ENCODE measurements at places on chromosomes 4 and X.
A peak's percentile ranks its signal among the peaks of the same experiment; 100 is the strongest.

DNA sequence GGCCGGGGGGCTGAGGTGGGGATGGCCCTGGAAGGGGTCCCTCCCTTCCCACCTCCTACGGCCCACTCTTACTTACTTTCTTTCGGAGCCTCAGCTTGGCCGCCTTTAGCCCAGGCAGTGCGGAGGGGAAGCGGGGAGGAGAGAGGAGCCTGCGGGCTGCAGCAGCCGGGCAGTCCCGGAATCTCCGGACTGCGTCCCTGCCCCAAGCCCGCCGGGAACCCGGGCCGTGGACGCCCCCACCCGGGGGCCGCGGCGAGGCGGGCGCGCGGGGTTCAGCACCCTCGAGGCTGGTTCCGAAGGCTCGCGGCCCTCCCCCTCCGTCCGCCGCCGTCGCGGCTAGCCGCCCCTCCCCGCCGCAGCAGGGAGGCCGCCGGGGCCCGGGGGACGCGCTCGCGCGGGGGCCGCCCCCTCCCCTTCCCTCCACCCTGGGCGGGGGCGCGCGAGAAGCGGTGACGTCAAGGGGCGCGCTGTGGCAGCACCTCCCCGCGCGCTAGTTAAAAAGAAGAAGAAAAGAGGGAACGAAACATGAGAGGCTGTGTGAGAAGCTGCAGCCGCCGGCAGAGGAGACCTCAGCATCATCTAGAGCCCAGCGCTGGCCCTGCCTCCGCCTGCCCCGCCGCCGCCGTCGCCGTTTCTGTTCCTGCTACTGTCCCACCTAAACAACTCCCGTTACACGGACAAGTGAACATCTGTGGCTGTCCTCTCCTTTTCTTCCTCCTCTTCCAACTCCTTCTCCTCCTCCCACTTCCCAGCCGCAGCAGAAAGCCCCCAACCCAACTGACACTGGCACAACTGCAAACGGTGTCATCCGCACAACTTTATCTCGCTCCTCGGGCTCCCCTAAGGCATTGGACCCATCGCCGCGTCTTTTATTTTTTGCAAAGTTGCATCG is at the start of gene HHIP:
TSS of gene HHIP (plus strand) at position 526 of the 892 bp plus-strand sequence. CDS start 520 bp downstream, outside the sequence.
- no peak for DNase-seq

- no peak for DNase-seq
Measured at GRCh38 chr4:35818520-35818919, 425.8 kb downstream of the ARAP2 start.

GRCh38 chrX:154605566-154605965 is 13.5 kb downstream of the CTAG1B start:
- DNase-seq: no peak

GRCh38 chr4:110454441-110454840 is 21.5 kb upstream of the ENPEP start:
- peak; percentile 4 for DNase-seq

- DNase-seq: peak; percentile 19
Measured at GRCh38 chrX:134782796-134783195, 124.5 kb upstream of the PLAC1 start.

DNA sequence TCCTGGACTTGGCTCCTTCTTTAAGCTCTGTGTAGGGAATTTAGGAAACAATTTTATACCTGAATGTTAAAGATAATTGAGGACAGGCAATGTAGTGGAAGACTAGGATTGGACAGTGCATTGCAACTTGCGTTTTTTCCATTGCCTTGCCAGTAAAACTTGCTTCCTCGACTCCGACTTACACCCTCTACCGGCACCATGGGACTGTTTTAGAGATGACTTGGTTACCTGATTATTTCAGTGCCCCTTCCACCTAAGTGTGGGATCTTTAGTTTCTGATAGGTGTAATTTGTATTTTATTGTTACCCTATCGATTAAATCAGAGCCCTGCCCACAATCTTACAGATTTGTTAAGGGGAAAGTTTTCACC is 1.2 kb downstream of the PRPS1 start:
- no peak for DNase-seq

GRCh38 chr4:141636771-141637460 is 533 bp downstream of the IL15 start:
- DNase-seq: no peak

DNA sequence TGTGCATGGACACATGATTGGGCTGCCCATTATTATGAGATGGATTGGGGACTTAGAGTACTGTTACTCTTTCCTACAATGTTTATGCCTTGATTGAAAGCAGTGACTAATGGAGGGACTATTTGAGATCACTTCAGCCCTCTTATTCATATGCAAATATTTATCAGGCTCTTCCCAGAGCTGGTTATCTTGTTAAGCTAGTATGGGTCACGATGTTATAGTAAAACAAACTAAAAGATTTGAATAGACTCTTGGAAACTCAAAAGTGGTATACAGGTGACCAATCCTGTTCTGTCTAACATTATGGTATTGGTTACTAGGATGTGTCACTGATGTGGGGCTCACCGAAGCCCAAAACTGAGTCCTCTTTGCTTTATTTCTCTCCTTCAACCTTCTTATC is 306.2 kb upstream of the CASK start:
- DNase-seq: no peak

DNA sequence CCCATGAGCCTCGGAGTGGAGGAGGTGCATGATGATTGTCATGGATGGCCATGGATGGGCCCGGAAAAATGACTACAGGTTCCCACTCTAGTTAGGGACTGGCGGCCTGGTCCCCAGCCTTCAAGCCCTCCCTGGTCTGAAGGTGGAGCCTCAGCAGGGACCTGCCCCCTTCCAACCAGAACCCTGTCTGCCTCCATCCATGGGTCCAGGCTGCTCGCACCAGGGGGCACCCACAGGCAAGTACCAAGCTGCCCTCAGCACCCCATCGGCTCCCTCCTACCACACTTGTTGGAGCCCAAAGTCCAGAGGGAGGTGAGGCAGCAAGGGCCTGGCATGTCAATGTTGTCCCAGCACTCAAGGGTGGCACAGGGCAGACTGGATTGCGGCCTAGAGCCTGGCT is 2468.6 kb downstream of the PCDH7 start:
- no peak for DNase-seq

DNA sequence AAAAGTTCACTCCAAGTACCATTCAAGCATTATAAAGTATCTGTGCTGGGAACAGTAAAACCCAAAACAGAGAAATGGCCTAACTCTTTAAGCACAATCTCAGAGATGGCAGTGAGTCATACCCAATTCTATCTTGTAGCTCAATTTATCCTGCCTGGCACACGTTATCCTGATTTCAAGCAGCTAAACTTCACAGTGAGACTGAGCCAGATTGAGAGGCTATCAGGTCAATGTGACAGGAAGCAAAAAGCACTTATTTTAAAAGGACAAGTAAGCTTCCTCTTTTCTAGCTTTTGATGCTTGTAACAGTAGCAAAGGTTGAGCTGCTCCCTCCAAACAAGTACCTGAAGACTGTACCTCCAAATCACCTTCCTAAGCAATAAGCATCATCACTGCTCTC is 324.9 kb downstream of the NAF1 start:
- DNase-seq: no peak

- peak; percentile 24 for DNase-seq
Measured at GRCh38 chr4:48173056-48173991, 39.3 kb upstream of the TXK start.

GRCh38 chr4:15348236-15348635 is 79.6 kb upstream of the C1QTNF7 start:
- no peak for DNase-seq

- no peak for DNase-seq
Measured at GRCh38 chr4:163554870-163555465, 60.5 kb downstream of the TMA16 start.

DNA sequence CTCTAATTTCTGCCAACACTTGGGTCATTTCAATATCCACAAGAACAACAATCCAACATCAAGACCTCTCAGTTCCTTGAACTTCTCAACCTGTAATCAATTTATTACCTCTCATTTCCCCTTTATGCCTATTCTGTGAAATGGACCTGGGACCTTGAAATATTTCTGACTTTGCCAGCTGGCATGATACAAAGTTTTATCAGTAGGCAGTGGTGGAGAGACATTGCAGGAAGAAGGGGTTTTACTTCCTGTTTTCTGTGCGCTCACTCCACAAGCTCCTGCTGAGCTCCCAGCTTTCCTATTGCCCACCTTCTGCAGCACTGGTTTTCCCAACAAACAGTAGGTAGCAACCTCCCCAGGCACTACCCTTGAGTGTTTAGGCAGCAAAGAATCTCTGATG is 3.5 kb upstream of the ARHGEF6 start:
- no peak for DNase-seq

DNA sequence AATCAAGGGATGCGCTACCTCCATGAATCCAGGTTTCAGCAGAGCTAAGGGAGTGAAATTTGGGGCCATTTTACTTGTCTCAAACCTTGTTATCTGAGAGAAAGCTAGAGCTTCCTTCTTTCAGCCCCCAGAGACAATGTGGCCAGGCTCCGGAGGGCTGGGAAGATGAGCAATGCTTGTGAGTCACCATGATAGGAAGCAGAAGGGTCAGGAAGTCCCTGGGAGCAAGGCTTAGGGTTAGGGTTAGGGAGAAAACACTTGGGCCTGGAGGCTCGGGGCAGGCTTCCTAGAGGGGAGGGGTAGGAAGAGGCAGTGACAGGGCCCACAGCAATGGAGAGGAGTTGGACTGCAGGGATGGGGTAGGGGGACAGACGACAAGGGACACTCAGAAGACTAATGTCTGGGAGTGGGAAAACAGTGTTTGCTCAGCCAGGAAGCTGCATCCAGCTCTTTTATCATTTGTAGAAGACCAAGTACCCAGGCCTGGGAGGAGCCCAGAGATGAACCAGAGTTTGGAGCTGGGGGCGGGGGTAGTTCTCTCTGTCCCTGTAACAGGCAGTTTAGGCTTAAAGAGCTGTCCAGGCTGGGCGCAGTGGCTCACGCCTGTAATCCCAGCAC is 16.4 kb upstream of the PORCN start:
- DNase-seq: no peak

DNA sequence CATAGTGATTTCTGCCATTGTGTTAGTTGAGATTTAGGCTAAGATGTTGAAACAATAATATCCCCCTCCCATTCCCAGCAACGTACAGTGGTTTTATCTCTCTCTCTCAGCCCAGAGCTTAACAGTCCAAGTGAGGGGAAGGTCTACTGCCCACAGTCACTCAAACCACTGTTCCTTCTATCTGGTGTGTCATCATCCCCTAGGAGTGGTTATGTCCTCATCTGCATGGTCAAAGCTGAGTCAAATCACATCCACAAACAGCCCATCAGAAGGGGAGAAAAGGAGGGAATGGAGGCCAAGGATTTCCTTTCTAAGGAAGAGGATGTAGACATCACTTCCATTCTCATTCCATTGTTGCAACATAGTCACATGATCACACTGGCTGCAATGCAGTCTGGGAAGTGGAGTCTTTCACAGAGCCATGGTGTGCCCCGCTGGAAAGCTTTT is 42.8 kb upstream of the CHRNA9 start:
- DNase-seq: no peak

DNA sequence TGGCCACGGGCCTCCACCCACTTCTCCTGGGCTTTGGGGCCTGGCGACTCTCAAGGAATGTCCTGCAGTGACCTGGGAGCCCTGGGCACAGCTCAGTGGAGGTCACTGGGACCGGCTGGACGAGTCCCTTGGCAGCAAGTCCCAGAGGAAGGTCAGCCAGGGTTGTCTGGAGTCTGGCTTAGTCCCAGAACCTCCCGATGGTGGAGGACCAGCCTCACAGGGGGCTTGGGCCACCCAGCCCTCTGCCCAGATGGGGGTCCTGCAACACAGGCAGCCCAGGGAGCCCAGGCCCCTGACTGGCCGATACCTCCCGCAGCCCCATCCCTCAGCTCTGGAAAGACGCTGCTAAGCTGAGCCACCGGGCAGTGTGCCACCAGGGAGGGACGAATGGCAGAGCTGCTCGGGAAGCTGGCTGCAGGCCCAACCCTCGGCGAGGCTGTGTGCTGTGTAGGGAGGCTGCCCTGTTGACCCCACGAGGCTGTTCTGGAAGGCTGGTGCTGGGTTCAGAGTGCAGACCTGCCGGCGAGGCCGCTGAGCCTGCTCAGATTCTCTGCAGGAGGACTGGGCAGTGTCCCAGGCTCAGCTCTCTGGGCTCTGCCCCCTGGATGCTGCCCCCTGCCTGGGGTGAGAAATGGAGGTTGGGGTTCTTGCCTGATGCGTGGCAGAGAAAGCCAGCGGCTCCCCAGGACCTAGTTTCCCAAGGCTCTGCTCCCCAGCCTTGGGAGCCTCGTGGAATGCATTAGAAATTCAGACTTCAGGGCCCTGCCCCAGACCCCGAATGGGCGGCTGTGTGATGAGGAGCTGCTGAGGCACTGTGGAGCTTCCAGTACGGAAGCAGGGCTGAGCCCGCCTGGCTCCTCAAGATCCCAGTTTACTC is 61.7 kb downstream of the ADRA2C start:
- DNase-seq: peak; percentile 14

GRCh38 chr4:76430519-76431388 is 4.3 kb upstream of the SHROOM3 start:
- DNase-seq: peak; percentile 25

GRCh38 chr4:1232661-1233621 is 16.0 kb downstream of the CTBP1 start:
- no peak for DNase-seq

DNA sequence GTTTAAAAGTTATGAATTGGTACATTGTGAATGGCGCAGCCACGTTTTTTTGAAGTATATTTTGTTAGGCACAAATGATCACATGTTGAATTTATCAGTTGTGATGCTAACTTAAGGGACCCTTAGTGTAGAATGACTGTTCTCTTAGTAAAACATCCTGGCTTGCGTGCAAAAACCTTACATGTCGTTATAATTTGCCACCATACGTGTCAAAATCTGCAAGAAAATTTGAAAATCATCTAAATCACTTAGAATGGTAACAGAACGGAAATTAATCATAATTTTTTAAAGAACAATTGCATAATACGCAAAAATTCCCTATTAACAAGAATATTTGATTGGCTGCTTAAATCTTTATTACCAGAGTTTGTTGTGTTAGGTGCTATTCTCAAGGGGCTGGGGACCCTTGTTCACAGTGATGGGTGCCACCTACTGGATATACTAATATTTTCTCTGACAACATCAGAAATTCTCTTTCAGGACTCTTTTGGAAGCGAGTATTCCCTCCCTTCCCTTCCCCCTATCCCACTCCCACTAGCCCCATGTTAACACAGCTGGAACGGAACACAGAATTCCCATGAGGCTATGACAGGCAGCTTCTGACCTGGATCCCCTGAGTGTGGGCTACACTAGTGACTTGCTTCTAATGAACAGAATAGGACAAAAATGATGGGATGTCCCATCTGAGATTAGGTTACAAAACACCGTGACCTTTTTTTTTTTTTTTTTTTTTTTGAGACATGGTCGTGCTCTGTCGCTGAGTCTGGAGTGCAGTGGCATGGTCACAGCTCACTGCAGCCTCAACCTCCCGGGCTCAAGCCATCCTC is 71.8 kb downstream of the SUPT20HL2 start:
- DNase-seq: no peak

- no peak for DNase-seq
Measured at GRCh38 chrX:48165241-48165640, 31.4 kb downstream of the SSX5 start.

DNA sequence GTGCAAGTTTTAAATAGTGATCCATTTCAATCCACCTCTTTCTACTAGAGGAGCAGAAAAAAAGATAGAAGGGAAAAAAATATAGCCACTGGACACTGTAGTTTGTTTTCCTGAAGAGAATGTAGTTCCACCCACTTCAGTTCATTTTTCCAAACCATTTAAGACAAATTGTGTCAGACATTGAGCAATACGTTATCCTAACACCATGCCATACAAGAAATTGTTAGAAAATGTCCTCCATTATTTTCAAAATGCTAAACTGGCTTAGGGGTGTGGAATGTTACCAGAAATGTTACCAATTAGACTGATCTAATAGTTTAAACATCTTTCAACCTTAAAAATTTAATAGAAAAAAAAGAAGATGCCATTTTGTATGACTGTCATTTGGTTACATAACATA is 48.6 kb upstream of the ETNPPL start:
- no peak for DNase-seq

All from AG09319 (cell line).